ENCODE measurements at places on chromosomes 2 and 18.

GRCh38 chr2:161165266-161165665, 5.0 kb downstream of the TANK start:
- no peak for DNase-seq

GRCh38 chr2:228703152-228703551, 521.7 kb upstream of the SPHKAP start:
- no peak for DNase-seq

DNA sequence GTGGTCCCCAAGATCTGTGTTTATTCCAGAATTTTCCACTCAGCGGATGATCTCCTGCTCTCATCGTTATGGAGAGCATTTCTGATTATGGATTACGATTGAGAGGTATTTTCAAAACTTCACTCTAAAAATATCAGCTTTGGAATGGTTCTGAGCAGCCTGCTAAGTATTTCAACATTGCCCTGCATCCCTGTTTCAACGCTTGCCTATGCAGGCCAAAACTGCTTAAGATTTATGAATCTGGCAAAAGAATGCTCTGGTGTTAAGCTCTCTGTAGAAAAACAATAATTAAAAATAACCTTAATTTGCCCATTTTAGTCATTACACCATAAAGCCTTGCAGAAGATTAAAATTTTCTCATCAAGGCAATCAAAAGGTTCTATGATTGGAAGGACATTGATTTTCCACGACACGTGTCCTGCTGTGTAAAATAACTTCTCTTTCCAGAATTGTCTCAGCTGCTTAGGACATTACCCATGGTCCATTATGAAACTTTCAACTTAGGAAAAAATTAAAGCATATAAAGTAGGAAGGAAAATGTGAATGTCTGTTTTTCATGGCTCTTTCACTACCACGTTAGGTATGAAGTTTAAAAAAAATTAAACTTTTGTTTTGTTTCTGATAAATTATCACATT, 229.9 kb downstream of the ACKR3 start:
- no peak for DNase-seq

GRCh38 chr2:104746858-104747257, 107.1 kb upstream of the POU3F3 start:
- DNase-seq = no peak
